ENCODE measurements at places on chromosomes 7 and 10. TPM values are rescaled to one million over a fixed set of nuclear protein-coding genes. Genes with fewer than 3 reads are reported as not detected.

- peak; percentile 10 for DNase-seq
Measured at GRCh38 chr10:116490028-116490662, 55.6 kb upstream of the PNLIP start.

KIAA1217 gene
- 10.3 TPM for total RNA-seq

CYP3A4 gene
- not detected for total RNA-seq

DNA sequence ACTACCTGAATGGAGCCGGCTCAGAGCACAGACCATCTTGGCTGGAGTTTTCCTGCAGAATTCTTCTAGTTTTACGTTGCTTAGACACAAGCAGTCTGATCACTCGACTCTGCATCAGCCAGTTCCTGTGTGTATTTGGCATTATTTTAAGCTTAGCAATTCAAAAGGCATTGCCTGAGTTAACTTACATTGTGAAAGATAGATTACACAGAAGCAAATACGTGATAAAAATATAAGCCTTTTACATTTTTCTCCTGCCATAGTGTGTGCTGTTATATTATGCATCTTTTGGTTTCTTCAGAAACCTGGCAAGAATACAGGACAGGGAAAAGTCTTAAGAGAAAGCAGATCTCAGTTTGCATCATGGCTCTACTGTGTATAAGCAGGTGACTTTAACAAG lies 98.1 kb downstream of the LRRC4 start:
- no peak for DNase-seq

DNA sequence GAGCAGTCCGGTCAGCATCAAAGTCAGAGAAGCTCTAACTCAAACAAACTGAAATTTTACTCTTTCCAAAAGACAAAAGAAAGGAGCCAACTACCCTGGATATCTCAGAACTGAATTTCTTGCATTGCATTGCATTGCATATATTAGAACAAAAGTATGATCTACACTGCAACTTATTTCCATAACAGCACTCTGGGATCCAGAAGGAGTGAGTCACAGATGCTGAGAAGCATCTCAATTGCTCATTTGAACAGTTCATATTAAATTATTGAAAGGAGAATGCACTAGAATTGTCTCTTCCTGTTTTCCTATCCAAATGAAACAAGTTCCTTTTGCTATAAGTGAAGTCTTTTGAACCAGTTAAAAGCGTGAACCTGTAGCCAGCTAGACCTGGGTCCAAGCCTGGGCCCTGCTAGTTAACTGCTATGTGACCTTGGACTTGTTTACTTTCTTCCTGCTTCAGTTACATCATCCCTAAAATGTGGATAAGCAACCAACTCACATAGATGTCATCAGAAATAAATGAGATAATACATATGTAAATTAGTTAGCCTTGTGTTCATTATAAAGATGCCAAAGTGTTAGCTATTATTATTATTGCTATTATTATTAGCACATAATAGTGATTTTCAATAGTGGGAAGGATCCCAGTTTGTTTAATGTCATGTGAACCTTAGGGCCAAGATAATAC lies 184.1 kb downstream of the CREB5 start:
- DNase-seq = no peak

FFAR4 gene
- total RNA-seq = not detected

GRCh38 chr7:135179321-135179925 lies 8.9 kb upstream of the CYREN start:
- DNase-seq = no peak

- DNase-seq = no peak
Measured at GRCh38 chr10:31778627-31779026, 150.0 kb downstream of the ARHGAP12 start.

C10orf53 gene
- total RNA-seq = not detected

DNA sequence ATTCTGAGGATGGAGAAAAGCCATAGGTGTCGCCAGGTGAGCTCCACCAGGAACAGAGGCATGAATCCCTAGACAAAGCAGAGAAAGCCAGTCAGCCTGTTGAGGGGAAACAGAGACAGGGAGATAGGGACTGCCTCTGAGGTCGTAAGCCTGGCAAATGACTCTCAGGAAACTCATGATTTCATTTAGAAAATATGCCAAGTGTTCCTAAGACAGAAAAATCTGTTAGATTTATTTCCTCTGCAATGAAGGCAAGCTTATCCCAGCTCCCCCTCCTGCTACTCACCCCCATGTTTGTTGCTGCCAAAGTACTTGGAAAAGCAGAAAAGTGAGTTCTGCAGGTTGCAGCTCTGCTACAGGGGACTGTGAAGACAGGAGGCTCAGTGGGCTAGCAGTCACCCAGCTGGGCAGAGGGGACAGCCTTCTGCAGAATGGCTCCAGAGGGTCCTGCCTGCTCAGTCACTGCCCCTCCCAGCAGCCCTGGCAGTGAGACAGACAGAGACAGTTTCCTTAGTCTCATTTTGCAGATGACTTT lies 184.3 kb downstream of the ADRA2A start:
- no peak for DNase-seq

- DNase-seq = no peak
Measured at GRCh38 chr10:84493361-84493760, 165.0 kb downstream of the CCSER2 start.

DNA sequence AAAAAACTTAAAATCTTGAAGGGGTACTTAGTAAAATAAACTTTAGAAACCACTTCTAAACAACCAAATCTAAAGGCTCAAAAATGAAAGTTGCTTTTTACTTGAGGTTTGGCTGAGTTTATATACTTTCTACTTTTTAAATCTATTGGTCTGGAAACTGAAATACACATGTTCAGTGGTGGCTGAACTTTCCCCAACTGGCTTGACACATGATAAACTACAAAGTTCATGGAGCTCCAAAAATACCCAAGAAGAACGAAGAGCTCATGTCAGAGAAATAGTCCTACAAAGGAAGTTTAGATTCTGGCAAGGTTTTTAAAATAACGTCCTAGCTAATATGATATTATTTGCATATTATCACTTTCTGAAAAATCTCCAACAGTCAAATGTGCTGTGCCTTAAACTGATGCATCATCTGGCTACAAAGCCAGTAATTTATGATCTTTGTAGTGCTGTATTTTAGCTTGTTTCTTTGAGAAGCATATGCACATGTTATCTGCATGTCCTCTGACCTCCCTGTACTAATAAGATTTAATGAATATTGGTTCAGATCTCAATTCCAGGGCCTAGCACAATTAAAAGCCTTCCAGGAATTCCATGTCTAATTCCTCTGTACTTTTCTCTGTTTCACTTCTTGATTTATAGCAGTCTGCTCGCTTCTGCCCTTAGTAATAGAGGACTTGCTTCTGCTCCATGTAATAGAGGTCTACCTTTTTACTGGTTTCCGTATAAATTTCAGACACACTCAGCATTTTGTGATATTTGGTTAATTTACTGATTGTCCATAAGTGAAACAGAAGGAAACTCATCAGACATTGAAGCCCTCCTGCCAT lies 28.2 kb downstream of the SEMA3C start:
- no peak for DNase-seq

NPSR1 gene
- total RNA-seq = not detected

GRCh38 chr10:31358688-31359330 lies 39.8 kb downstream of the ZEB1 start:
- DNase-seq = no peak

- no peak for DNase-seq
Measured at GRCh38 chr10:69486922-69487730, 35.9 kb downstream of the TSPAN15 start.

GRCh38 chr7:19215412-19215811 lies 70.2 kb upstream of the FERD3L start:
- DNase-seq = no peak

All from endothelial cell of umbilical vein (primary cell).